ENCODE measurements at places on chromosomes 13 and 19.

- DNase-seq: no peak
Observed at GRCh38 chr13:33872005-33872351, 54.0 kb downstream of the RFC3 start.

DNA sequence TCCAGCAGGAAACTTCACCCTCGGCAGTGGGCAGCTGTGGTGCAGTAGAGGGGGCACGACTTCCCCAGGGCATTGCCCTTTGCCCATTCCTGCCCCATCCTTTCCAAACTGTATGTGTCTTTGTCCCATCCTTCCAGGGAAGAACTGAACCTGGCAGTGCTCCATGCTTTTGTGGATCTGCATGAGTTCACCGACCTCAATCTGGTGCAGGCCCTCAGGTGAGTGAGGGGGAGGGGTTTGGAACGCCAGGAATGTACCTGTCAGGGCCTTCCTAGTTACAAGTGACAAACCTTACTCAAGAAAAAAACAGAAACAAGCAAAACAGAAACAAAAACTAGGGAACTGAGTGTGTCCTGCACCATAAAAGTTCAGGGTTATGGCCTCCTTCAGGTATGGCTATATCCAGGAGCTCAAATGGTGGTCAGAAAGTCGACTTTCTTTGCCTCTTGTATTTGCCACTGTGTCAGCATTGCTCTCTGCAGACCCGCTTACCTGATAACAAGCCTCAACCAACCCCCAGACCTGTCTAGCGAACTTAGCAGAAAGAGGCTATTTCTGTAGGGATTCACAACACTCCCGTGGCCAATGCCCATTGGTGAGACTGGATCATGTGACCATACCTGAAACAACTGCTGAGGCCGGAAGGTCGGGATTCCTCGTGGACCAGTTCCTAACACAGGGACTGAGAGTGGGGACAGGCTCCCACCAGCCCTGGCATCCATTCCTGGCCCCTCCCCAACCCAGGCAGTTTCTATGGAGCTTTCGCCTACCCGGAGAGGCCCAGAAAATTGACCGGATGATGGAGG, 4.2 kb downstream of the CYTH2 start:
- DNase-seq: no peak

- no peak for DNase-seq
Observed at GRCh38 chr19:54403054-54403453, 12.2 kb upstream of the TTYH1 start.

DNA sequence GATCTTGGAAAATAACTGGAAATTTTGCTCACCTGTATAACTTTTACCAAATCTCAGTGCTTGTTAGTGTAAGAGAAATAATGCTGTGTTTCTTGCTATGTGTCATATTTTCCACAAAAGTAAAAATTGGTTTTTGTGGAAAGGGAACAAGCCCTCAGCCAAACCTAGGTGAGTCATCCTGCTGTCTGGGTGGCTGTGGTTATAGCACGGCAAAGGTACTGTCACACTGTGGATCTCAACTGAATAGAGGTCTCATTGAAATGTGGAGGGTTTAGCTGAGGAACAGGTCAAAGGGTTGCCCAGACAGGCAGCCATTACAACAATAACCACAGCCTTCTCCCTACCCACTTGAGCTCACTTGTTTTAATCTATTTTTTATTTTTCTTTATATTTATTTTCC, 338.8 kb upstream of the DACH1 start:
- no peak for DNase-seq

- DNase-seq: no peak
Observed at GRCh38 chr13:107202371-107203023, 634.6 kb upstream of the ARGLU1 start.

DNA sequence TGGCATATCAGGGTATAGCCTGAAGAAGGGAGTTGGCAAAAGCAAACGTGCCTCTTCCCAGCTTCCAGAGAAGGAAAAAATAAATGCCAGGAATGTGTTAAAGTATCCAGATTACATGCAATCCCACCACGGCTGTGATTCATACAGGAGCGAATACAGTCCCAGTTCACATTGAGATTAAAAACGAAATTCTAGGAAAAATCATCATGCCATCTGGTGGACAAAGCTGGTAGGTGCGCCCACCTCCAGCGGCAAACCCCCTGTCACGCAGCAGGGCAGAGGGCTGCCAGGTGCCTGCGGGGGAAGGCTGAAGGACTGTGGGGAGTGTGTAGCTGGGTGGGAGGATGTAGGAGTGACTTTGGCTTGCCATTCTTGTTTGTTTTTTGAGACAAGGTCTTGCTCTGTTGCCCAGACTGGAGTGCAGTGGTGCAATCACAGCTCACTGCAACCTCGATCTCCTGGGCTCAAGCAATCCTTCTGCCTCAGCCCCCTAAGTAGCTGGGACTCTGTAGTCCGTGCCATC, 6.4 kb upstream of the DMWD start:
- peak; percentile 54 for DNase-seq

DNA sequence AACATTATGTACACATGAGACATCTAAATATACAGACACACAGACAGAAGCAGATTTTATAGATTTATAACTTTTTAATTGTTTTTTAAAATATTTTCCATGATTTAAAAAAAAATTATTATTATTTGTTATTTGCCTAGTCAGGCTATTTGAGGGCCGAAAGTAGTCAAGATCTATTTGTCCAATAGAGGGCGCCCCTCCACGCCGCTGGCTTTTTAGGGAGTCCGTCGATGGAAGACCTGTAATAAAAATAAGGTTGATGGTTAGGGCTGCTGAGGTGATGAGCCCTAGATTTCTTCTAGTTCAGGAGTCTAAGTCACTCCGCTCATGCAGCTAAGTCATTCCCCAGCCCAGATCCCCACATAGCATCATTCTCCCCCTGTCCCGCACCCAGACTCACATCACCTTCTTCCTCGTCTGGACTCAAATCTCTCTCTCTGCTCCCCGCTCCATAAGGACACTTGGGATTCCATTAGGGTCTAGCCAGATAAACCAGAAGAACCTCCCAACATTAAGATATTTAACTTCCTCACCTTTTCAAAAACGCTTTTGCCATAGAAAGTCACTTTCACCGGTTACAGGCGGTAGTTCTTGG, 33.9 kb upstream of the CEACAM21 start:
- no peak for DNase-seq

DNA sequence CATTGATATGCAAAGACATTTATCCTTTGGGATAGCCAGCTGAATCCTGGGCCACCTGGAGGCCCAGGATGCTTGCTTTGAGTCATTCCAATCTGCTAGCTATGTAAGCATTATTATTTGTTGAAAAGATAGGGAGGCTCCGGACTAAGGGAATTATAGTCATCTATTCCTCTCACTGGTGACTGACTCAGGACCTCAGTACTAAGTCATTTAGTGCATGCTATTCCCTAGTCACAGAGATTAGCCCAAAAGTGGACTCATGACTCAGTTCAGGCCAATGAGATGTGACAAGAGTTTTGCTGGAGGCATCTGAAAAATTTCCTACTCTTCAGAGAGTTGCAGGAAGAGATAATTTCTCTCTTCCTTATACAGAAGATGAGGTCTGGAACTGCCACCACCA, 67.9 kb upstream of the ITM2B start:
- no peak for DNase-seq

DNA sequence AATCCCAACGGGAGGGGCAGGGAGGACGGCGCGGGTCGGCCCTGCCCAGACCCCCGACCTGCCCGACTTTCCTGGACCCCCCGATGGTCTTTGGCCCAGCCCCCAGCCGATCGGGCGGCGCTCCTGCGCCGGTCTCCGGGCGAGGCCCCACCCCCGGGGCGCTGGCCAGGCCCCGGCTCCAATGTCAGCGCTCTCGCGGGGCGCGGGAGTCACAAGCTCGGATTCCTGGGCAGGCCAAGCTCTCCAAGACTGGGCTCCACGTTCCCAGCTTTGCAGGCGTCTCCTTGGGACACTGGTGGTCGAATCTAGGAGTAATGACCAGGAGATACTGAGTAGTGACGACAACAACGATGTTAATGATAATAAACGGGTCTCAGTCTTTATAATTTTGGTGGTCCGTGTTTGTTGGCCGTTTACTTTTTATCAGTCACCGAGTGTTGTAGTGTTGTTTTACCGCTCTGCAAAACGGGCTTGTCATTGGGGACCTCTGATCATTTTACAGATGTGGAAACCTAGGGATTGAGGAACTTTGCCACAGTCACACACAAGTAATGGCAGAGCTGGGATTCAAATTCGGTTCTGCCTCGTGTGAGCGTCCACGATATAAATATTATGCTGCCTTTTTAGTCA, 545 bp downstream of the RAD23A start:
- DNase-seq: no peak

DNA sequence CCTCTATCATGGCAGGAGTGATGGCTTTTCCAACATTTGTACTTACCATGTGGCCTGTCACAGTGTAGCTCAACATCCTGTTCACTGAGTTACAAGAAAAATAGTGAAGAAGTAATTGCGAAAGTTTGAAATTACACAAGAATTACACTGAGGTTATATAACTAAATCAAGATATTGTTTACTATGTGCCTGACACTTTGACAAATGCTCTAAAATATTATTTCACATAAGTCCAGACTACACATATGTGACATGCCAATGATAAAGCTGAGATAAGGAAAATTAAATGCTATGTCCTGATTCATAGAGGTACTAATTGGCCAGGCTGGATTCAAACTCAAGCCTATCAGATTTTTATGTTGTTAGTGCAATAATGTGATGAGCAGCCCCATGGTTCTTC, 451.7 kb downstream of the PCDH9 start:
- DNase-seq: no peak

DNA sequence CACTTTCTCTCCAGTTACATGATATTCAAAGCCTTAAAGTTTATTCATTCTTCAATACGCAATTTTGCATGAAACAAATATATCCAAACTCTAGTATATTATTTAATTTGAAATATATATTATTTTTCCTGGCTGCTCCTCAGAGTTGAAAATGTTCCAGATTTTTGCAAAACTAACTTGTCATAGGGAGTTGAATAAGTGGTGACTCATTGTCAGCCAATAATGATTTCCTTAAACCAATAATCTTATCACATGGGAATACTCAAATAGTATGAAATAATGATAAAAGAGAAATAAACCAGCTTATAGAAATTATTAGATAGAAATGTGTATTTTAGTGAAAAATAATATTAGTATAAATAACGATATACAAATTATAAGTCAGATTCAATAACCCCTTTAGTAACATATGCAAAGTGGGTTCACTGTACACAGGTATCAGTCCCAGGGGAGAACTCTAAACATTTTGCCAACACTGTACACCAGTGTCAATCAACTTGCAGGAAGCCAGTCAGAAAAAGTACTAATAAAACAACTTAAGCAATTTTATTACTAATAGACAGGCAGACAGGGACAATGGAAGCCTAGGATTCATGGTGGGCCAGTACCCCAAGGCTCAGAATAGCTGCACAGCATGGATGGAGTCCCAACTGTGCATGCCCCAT, 222.6 kb upstream of the KLHL1 start:
- DNase-seq: no peak

DNA sequence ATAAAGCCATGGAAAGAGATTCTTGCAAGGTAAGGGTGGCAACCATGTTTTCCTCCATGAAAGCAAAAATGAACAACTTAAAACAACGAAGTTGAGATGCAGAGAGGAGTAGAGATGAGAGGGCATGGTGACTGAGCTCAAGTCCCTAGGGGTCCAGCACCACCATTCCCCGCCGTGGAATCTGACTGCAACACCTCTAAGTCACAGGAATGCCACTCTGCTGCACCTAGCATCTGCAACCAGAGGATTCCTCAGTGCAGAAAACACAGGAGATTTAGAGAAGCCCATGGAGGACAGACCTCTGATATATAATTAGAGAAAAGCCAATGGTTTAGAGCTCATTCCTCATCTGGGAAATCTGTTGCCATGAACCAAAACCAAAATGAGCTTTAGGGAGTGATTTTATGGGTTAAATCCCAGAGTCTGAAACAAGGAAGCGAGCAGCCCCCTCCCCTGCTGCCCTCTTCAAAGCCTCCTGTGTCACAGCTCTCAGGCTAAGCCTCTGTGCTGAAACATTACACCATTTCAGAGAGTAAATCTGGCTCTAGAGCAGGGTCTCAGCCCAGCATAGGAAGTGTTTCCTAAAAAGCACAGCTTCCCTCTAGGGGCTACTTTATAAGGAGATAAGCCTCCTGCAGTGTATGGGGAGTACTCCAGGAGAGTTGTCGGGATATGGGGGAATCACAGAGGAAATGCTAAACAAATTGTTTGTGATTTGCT, 1043.6 kb downstream of the UQCRFS1 start:
- no peak for DNase-seq

DNA sequence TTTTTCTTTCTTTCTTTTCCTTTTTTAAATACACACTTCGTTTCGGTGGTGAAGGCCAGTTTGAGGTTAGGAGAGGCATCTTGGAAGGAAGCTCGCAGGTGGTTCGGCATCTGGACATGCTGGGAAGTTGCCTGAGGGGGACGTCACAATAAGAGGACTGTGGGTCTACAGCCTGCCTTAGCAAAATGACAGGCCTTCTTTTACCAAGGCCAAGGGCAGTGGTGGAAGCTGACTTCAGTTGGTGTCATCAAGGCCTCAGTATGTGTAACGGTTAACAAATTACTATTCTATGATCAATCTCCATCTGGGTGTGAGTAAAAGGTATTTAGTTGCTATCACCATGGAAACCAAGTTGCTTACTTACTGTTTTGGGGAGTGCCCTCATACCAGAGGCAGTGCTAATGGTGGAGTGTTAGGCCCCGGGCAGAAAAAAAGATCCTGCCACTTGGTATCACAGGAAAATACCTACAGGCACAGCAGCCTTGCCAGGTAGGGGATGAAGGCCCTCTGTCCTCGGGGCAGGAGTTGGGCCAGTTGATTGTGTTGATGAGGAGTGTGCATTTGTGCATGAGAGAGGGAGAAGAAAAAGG, 10.3 kb downstream of the ACTN4 start:
- no peak for DNase-seq

Measured in SHP77 treated with DMSO at 0.1 percent for 48 hours (cell line).